ENCODE measurements at places on chromosomes 16 and 17. TPM values are rescaled to one million over a fixed set of nuclear protein-coding genes. Genes with fewer than 3 reads are reported as not detected.

Gene TMEM220
- total RNA-seq: 1.1 TPM

Gene ZG16
- total RNA-seq: not detected

DNA sequence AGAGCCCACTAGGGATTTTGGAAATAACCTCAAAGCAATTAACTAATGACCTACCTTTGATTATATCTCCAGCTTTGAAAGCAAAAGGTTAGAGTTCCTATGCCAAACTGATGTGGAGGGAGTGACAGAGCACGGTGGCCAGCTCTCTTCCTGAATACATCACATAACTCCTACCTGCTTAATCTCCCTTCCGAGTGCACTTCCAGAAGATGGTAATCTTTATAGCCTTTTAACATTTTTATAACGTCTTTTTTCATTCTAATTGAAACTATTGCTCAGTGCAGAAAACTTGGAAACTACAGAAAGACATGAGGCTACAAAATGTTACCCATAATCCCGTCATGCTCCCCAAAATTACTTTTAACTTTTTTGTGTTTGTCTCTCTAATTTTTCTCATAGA, 110.5 kb upstream of the COX10 start:
- DNase-seq: no peak

DNA sequence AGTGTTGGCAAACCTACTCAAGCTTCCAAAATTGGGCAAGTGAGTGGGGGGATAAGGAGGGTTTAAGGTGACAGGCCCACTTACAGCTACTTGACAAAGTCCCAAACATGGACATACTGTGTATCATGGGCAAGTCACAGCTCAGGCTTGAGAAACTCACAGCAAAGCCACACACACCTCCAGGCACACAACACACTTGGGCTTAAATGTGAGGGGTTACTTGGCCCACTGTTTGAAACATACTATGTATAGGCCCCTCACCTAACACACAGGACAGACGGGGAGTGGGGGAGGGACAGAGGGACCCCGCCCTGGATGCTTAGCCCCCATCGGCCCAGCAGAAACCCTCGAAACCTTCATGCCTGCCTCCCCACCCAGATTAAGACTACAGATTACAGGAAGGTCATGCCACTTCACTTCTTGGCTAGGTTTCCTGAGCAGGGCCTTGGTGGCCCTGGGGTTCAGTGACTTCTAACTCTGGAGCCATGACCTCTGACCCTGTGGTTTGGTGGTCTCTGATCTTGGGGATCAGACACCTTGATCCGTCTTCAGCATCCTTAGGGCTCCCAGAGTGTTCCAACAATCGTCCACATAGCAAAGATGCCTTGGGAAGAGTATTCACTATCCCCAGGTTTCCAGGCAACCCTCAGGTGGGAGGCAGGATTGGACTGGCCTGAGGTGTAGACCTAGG, 2.3 kb upstream of the SAMD14 start:
- no peak for DNase-seq

All from activated CD8-positive, alpha-beta T cell treated with anti-CD3 and anti-CD28 coated beads, Interleukin-2, amount 10 ng/mL, durations not matched to agents 7 days and 5 days (primary cell).